Right atrium auricular region (tissue), 2 donors: ENCODE measurements at places on chromosomes 6 and 20.

DNA sequence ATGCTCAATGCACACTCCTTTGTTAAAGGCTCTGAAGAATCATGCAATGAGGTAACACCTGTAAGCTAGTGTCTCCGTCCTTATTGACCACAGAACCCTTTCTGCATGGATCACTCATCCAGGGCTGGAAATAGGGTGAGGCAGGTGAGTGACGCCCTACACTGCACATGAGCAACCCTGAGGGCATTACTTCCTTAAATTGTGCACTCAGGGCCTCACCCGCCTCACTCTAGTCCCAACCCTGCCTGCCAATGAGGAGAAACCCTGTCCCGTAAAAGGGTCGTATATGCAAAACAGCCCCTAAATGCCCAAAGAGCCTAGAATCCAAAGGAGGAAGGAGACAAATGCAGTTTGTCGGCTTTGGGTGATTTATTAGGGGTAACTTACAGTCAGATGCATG is 33.6 kb upstream of the NOP56 start:
- no peak for DNase-seq

DNA sequence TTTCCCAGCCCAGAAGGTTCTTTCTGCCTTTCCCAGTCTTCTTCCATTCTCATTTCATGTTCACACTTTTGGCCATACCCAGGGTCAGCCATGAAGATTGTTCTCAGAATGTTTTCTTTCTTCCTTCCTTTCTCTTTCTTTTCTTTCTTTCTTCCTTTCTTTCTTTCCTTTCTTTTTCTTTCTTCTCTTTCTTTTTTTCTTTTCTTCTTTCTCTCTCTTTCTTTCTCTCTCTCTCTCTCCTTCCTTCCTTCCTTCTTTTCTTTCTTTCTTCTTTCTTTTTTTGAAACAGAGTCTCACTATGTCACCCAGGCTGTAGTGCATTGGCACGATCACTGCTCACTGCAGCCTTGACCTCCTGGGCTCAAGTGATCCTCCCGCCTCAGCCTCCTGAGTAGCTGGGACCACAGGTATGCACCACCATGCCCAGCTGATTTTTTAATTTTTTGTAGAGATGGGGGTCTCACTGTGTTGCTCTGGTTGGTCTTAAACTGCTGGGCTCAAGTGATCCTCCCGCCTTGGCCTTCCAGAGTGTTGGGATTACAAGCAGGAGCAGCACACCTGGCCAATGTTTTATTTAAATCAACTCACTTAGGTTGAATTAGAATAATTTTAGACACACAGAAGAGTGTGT is 13.1 kb upstream of the FAM110A start:
- DNase-seq = no peak

GRCh38 chr6:119277052-119277451 is 72.5 kb downstream of the MAN1A1 start:
- DNase-seq = no peak

DNA sequence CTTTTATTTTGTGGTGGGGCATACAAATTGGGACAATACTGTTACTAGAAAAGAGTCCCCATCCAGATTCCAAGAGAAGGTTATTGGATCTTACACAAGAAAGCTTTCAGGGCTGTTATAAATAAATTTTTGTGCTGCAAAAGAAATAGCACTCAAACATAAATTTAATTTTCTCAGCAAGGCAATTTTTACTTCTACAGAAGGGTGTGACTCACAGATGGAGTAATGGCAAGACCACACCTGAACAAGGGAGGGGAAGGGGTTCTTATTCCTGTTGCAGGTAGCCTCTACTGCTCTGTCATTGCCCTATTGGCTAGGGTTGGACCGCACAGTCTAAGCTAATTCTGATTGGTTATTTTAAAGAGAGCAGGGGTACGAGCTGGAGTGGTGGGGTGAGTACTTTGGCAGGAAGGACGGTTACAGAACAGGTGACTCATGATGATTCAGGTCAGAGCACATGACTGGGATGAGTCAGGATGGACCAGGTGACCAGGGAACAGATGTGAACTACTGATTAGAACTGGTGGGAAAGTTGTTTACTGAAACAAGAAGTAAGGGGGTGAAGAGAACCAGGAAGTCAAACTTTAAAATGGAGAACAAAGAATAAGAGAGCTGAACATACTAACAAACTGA is 41.1 kb downstream of the CNR1 start:
- no peak for DNase-seq

DNA sequence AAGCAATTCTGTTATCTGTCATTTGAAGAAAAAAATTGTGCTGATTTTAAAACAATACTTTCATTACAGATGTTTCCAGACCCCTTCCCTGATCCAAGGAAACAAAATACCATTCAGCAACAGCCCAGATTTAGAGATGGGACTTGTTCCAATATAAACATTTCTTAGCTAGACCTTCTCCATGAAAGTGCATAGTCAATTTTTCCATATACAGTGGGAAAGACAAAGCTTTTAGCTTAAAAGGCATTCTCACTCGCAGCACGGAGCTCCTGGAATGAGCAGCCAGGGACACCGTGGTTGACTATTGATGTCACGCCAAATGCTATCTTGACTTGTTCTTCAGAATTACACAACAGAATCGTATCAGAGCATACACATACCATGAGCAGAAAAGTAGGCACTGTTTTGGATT is 21.5 kb downstream of the LAMA4 start:
- no peak for DNase-seq
